ENCODE measurements at places on chromosomes 2 and 18. TPM values are rescaled to one million over a fixed set of nuclear protein-coding genes. Genes with fewer than 3 reads are reported as not detected.

The ALPI gene
- not detected for total RNA-seq

DNA sequence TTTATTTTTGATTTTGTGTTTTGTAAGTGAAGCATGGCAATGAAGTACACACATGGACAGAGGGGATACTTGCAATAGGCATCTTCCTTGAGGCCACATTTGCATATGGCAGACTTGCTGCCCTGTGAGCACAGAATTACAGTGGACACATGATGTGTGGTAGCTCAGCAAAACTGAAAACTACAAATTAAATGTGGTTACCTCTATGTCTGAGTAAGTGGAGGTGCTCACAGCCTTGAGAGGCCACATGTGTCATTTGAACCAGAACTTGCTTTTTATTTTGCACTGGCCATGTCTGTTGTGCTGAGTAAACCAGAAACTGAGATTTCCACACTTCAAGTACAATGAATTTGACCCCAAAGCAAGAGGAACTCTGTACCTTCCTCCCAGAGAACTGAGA is 998.5 kb upstream of the NXPH2 start:
- no peak for DNase-seq

- DNase-seq: no peak
Observed at GRCh38 chr2:71689393-71689792, 236.0 kb downstream of the DYSF start.

GRCh38 chr2:189608795-189609422 is 28.3 kb upstream of the SLC40A1 start:
- peak; percentile 64 for DNase-seq

DNA sequence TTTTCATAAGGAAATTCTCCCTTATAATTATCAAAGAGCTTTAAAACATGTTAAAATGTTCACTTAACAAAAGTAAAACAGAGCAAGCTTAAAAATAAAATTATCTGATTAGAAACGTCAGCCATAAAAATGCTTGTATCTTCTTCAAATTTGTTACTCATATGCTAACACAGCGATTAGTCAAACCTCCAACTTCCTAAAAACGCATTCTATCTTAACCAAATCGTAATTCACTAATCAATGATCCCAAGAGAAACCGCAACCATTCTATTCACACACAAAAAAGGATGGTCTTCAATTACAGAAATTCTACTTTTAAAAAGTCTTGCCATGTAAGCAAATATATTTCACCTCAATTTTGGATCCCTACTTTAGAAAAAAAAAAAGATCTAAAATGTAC is 1.9 kb downstream of the STK17B start:
- peak; percentile 51 for DNase-seq

DNA sequence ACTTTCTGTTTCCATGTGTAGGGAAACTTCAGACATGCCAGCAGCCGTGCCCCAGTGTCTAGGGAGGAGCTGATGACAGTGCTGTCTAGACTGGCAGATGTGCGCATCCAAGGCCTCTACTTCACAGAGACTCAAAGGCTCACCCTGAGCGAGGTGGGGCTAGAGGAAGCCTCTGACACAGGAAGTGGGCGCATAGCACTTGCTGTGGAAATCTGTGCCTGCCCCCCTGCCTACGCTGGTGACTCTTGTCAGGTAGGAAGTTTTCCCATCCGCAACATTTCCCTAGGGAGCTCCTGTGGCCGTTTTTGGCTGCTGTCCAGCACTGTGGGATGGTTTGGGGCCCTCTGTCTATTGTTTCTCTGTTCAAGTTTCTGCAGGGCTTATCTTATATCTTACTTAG is 143.1 kb upstream of the TTC39C start:
- DNase-seq: no peak

- no peak for DNase-seq
Observed at GRCh38 chr2:226169751-226170581, 629.7 kb downstream of the IRS1 start.

GRCh38 chr18:78246050-78246449 is 733.6 kb upstream of the SALL3 start:
- no peak for DNase-seq

Measured in fibroblast of villous mesenchyme (primary cell).